ENCODE measurements at places on chromosomes 3 and 15.
A peak's percentile ranks its signal among the peaks of the same experiment; 100 is the strongest.

DNA sequence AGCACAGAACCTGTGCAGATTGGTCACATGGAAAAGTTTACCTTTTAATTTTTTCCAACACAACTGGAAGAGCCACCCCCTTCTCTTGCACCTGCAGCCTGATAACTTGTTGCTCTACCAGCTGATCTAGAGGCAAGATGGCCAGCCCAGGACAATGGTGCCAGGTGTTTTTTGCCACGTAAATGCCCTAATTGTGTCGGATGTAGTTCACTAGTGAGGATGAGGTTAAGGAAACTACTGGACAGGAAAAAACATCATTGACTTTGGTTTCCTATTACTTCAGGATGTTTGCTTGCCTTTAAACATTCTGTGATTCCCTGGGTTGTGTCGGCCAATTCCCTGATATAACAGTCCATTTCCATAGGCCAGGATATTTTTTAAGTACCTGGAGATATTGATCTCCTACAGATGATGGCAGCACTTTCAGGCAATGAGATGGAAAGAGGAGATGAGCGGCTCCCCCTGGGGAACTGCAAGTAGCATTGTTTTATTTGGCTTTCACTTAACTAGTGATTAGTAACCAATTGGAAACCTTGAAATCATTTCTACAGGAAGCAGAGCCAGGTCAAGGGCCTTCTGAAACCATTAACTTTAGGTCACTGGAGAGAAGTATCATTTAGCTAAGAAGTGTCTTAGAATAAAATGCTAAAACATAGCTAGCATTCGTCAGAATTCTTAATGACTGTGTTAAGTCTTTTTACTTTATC lies 72.5 kb downstream of the OSBPL10 start:
- DNase-seq = no peak

DNA sequence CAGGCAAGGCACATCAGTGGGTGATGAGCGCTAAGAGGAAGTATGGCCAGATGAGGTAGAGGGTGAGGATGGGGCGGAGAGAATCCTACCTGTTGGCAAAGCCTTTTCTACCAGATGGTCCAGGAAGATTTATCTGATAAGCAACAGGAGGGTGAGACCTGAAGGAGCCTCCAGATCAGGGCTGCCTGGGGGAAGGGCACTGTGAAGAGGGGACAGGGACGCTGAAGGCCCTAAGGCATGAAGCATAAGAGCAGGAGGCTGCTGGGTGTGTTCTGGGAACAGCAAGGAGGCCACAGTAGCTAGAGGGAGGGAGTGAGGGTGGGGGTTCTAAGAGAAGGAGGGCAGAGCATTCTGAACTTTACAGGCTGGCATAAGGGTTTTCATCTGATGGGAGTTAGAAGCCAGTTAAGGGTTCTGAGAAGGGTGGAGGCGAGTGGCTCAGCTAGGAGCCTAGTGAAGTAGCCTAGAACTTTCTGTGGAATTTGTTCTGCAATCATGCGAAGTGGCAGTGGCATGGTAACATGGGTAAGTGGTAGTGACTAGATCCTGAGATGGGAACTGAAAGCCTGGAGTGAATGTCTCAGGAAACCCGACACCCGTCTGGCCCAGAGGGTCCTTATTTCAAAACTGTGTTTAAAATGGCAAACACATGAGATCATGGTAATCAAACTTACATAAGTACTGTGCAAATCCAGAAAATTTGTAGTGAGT lies 29.9 kb downstream of the CGNL1 start:
- no peak for DNase-seq

DNA sequence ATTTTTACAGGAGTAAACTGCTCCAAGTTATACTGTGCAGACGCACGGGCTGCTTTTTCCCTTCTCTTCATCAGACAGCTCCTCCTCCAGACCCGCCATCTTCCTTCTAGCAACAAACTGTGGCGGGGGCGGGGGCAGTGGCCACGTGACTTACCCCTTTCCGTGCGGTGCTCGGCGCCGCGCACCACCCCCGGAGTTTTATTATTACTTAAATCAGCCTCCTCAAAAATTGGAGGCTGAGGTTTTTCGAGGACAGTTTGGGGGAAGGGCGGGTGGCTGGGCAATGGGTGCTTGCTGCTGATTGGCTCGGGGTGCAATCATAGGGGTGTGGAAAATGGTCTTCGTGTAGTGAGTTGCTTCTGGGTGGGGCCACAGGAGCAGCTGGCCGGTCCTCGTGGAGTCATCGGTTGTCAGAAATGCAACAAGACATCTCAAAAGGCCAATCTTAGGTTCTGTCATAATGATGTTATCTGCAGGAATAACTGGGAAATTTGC lies 77.1 kb upstream of the MFGE8 start:
- DNase-seq = no peak

DNA sequence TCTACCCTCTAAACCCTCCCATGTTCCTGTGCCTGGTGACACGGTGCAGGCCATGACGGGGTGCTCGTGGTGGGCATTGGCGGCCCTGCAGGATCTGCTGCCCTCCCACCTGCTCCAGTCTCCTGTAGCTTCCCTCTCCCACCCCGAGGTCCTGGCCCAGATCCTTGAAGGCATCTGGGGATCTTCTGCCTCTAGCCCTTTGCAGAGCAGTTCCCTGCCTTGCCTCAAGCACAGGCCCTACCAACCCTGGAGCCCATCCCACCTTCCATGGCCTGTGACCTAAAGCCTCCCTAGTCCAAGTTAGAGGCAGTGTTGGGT lies 27.5 kb upstream of the SEC13 start:
- no peak for DNase-seq

DNA sequence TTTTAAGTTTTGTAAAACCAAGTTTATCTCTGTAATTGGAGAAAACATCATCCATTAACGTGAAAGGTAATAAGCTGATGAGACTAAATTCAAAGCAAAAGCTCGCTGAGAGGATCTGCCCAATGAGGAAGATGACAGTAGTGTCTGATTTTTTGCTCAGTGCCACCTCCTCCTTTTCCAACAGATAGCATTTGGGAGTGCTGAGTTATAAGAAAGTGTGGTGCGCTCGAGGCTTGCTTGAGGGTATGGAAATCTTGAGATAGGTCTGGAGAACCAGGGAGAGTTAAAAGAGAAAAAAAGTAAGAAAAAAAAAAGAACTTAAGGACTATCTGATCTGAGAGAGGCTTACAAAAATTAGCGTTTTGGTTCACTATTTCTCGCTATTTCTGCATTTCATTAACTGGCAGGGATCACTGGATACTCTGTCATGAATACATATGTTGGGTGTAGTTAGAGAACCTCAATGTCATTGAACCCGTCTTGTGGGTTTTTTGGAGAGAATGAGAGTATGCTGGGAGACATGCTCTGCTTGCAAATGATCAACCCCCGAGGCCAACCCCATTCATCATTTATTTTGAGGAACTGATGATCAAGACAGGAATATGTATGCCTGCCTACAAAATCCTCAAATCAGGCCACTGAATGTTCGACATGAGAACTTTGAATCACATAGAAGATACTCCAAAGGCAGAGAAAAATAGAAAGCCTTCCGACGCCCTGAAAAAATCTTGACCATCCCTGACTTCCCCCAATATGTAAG lies 973 bp upstream of the USP13 start:
- DNase-seq = no peak

DNA sequence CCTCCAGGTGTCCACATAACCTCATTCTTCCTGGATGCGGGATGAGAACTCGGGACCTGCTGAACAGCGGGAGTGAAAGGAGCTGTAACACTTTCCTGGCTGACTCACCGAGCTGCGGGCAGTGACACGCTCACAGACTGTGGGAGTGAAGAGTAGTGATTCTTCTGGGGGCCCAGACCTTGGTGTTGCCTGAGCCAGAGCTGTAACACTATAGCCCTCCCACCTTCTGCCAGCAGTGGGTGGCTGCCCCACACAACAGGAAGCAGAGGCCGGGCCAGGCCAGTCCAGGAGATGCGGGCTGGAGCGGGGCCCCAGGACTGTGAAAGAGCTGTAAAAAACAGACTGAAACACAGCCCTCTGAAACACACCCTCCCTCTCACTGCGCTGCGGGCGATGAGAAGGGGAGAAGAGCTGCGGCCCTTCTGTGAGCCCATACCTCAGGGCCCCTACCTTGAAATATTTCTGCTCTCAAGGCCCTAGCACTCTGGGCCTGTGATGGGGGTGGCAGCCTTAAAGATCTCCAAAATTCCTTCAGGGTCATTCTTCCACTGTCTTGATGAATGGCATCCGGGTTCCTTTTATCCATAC lies 464.0 kb upstream of the CCDC54 start:
- DNase-seq = no peak

DNA sequence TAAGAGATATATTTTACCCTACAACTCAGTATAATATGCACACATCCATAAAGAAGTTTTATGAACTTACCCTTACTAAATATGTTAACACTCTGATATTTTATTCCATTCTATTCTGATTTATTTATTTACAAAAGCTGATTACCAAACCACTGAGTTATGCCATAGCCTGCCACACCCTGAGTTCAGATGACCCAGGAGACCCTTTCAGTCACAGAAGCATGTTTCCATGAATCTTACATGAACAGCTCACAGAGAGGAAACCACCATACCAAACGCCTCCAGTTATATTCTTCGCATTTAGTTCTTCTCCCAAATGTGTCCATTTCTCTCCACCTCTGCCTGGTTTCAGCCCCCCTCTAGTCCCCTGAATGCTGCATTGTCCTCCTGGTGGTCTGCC lies 103.5 kb downstream of the SEMA5B start:
- no peak for DNase-seq

GRCh38 chr15:44207643-44208042 lies 12.6 kb upstream of the FRMD5 start:
- DNase-seq = no peak

GRCh38 chr3:70820397-70820796 lies 508.0 kb upstream of the MDFIC2 start:
- no peak for DNase-seq

DNA sequence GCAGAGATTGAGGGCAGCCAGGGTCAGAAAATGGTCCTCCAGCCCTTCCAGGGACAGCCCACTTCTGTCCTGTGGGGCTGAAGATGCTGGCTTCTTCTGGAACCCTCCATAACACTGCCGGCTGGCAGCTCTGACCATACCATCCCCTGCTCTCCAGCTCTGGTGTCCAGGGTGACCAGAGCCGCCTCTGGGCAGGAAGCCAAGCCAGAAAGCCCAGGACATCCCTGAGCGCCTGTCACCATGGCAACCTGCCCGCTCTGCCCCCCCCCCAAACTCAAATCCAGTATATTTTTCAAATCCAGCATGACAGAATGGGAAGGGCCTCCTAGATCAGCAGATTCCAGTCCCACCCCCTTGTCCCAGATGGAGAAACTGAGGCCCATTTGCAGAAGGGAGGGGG lies 420 bp upstream of the TMIE start:
- no peak for DNase-seq

GRCh38 chr3:142337994-142338393 lies 109.8 kb downstream of the XRN1 start:
- DNase-seq = no peak

DNA sequence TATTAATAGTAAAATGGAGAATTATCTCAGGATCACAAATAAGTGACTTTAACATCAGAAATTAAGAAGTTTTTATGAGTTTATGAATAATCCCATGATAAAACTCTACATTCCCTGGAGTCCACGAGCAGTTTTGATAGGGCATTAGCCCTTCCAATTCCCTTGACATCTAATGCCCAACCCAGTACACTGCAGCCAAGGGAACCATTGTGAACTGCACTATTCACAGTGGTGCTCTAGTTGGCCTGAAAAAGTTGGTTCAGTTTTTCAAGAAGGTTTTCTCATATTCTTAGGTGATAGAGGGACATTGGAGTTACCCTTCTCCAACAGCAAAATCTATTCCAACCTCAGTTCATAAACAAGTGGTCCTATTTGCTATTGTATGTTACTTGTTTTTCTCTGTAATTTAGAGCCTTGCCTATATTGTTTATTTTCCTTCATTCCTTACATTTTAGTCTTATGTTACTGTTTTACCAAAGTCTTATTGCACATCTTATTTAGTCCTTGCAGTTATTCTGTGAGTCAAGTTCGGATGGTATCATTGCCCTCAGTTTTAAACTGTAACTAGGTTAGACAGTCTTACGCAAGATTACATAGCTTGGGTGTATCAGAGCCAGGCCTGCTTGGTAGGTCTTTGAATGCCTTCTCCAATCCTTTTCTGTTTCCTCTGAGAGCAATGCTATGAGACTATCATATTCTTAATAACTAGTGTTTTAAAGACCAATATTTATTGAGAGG lies 57.9 kb upstream of the SAMMSON start:
- DNase-seq = no peak

- DNase-seq = no peak
Observed at GRCh38 chr15:100670505-100671021, 68.2 kb downstream of the ASB7 start.

- DNase-seq = peak; percentile 16
Observed at GRCh38 chr15:31869686-31870307, 160.5 kb upstream of the CHRNA7 start.

- no peak for DNase-seq
Observed at GRCh38 chr3:60391292-60391691, 860.0 kb downstream of the FHIT start.

DNA sequence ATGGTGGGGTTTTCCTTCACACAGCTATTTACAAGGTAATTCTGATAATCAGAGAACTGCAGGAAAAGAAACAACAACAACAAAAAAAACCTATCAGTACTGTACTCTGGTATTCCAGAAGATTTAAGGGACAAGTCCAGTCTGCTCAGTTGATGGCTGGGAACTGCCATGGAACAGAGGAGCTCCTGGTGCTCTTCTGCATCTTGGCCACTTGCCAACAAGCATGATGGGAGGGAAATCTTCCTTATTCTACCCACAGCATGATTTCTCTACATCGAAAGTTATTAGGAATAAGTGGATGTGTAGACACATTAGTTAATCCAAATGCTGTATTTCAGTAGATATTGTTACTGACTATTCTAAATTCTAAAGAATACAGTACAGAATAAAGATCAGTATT lies 51.7 kb downstream of the RASGRP1 start:
- DNase-seq = no peak

DNA sequence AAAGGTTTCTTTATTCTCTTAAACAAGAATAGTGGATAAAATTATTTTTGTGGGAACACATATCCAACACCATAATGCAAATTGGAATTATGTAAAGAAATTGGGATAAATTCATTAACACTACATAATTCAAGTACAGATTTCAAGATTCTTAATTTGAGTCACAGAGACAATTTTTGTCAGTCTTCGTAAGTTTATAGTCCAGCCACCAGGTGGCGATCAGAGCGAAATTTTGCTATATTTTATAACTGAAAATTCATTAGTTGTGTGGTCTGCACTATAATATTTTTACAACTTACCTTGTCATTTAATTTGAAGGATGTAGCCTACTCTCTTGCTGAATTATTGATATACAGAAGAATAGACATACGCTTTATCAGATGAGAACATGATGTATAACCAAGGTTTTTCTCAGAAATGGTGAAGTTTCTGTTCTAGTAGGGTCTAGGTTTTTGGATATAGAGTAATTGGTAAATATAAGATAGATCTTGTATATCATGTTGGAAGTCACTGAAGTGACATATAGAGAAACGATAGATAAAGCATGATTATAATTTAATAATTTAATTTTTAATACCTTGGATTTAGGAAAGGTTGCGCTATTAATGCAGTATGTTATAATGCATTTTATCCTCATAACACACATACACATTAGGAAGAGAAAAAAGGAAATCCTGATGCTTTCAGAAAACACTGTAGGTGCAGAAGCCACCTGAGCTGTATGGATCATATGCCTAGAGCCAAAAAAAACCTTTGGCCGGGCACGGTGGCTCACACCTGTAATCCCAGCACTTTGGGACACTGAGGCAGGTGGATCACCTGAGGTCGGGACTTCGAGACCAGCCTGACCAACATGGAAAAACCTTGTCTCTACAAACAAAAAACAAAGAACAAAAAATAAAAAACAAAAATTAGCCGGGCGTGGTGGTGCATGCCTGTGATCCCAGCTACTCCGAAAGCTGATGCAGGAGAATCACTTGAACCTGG lies 31.7 kb downstream of the PLSCR4 start:
- peak; percentile 30 for DNase-seq

GRCh38 chr3:128459461-128459820 lies 7.2 kb downstream of the DNAJB8 start:
- no peak for DNase-seq
